ENCODE measurements at places on chromosomes 13 and 19.

- DNase-seq = no peak
Measured at GRCh38 chr13:112938680-112939079, 30.3 kb upstream of the MCF2L start.

GRCh38 chr13:74206061-74206561, 71.9 kb upstream of the KLF12 start:
- DNase-seq = no peak

DNA sequence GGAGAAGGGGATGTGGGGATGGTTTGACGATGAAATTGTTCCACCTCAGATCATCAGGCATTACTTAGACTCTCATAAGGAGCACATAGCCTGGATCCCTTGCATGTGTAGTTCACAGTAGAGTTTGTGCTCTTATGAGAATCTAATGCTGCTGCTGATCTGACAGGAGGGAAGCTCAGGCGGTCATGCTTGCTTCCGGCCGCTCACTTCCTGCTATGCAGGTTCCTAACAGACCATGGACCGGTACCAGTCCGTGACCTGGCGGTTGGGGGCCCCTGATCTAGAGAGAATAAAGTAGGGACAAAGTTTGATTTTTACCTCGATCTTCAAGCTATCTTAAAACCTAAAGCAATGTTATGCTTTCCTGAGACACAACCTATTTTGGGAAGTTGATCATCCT, 373.8 kb upstream of the ARGLU1 start:
- DNase-seq = no peak

DNA sequence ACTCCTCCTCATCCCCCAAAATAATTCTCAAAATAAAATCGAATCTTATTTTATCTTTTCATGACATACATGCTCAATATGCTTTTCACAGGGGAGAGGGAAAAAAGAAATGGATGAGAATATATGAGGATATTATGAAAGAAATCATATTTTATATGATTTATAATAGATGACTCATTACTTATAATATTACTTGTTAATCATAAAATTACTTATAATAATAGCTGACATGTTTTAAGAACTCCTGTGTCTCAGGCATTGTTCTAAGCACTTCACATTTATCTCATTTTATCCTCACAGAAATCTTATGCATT, 3.0 kb upstream of the CEACAM3 start:
- DNase-seq = no peak

DNA sequence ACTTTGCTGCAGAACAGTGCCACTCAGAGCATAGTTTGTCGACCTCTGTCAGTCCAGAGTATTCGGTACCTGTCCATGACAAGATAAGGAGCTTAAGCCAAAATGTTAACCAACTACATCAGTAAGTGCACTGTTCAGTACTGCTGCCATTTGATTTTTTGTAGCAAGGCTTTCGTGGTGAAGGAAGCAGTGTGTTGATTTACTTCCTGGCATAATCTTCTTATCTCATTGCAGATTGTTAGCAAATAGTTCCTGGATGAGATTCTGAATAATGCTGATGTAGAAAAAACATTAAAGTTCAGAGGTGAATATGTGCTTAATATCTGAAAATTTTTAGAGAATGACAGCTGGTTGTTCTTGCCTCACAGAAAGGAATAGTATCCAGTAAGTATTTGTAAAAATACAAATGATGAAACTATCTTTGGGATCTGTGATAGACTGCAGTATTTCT, 85.7 kb downstream of the LRRC63 start:
- DNase-seq = no peak

DNA sequence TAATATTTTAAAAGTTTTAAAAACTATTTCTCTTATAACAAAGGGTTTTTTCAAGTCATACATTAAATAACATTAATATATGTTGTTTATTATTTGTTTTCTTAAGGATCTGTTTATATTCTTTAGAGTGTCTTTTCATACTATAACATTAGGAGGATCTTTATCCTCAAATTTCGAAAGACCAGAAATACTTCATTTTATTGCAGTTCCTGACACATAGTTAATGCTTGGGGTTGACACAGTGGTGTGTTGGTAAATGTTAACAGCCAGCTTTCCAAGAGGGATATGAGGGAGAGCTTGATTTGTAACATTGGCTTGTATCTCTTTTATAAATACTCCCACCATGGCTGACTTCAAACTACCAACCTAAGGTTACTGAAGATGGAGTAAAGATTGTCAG, 126.6 kb upstream of the KLF5 start:
- DNase-seq = no peak

- no peak for DNase-seq
Measured at GRCh38 chr13:106352850-106353249, 182.6 kb downstream of the EFNB2 start.

DNA sequence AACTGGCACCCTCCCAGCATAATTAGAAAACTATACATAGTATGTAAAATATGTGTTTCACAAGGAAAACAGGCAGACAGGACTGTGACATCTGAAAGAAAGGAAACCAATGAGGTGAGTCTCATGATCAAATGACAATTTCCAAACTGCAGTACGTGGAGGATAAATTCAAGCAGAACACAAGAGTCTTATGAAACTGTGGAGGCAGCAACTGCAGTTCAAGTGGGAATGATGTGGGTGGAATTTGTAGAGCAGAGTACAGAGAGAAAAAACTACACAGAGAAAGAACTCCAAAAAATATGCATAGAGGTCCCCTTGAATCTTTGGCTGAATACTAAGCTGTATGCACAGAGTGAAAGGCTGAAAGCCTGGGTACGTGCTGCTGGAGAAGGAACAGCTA, 9.7 kb downstream of the SIGLEC6 start:
- no peak for DNase-seq

DNA sequence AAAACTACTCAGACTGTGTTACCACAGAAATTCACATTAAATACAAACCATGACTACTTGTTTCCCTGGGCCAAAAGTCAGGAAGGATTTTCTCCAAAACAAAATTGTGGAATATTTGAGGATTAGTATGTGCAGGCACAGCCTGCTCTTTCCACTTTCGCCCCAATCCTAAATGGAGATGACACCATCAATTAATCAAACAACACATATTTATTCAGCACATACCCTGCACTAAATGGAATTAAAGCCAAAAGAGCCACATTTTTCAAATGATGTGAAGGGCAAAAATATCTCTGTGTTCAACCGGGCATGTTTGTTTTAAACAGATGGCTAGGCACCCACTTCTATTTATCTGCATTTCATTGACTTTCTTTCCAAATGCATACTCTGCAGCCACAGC, 523.1 kb downstream of the DCT start:
- DNase-seq = no peak

DNA sequence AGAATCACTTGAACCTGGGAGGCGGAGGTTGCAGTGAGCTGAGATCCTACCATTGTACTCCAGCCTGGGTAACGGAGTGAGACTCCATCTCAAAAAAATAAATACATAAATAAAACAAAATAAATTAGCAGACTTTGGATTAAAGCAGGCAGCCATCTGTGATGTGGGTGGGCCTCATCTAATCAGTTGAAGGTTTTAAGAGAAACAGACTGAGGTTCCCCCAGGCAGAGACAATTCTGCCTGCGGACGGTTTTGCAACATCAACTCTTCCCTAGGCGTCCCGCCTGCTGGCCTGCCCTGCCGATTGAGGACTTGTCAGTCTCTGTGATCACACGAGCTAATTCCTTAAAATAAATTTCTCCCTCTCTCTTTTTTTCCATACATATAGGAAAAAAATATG, 23.7 kb downstream of the ATCAY start:
- DNase-seq = no peak

- peak; percentile 10 for DNase-seq
Measured at GRCh38 chr19:21749090-21749489, 18.3 kb downstream of the ZNF100 start.

DNA sequence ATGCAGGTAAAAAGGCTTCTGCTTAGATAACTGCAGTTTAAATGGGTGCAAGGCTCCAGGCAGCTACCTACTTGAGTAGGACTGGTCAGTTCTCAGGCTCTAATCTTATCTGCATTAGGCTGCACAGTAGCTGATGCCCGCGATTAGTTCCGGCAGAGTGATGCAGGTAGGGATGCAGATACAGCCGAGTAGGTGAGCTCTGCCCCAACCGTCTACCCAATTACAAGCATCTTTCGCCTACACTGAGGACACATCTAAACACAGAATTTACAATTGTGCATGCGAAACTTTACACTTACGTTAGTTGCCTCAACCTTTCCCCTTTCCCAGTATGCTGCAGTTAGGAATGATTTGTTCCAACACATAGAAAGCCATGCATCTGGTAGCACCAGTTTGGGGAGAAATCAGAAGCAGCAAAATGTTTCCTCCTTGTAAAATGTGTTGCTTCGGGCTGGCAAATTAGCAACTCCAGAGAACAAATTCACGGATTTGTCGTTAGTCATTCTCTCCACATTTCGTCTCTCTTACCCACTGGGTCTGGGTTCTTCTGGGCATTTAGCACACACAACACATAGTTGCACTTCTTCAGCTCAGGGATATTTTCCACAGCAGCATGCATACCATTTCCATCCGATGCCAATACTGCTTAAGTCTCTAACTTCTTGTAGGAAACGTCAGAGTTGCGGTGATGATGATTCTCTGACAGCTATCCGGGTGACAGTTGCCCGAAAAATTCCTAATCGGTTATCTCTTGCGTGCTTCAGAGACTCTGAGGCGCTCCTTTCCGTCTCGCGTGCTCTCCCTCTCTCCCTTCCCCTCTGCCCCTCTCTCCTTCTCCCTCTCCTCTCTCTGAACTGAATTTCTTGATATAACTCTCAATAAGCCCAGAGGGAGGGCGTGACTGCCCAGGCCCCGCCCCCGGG, at the start of gene PCDH9:
TSS of gene PCDH9 (minus strand) at position 856 of the 923 bp plus-strand sequence. CDS start 1,896 bp downstream, outside the sequence.
- DNase-seq = no peak

- DNase-seq = peak; percentile 5
Measured at GRCh38 chr13:35789335-35790165, 313.1 kb upstream of the MAB21L1 start.

- DNase-seq = no peak
Measured at GRCh38 chr13:110630566-110631119, 15.3 kb downstream of the NAXD start.

GRCh38 chr13:110868720-110869119, 46.1 kb downstream of the ANKRD10 start:
- DNase-seq = no peak

DNA sequence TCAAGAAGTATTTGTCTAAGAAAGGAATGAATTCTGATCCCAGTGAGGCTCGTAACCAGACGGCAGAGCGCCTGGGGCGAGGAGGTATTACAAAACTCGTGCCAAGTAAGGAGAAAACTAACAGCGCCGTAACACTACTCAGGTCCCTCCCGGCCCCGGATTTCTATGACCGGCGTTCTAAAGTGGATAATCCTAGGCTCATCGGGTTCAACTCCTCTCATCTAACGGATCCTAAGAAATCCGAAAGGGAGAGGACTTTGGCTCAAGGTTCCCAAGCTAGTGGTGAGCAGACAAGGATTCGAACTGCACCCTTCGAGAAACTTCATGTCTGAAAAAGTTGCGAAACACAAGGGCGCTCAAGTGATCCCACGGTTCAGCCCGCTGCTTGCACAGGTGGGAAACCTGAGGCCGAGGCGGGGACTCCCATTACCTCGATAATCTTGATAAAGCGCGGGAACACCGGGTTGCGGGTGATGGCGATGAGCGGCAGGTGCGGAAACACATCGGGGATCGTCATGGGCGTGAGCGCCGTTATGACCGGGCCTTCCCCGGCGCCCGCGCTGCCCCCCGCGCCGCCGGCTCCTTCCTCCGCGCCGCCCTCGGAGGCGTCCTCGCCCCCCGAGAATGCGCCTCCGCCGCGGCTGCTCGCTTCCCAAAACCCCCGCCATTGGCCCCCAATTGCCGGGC, 529 bp downstream of the LONP1 start:
- peak; percentile 37 for DNase-seq

GRCh38 chr13:44565881-44566280, 10.2 kb downstream of the TSC22D1 start:
- DNase-seq = no peak

GRCh38 chr19:13892870-13893269, 13.0 kb downstream of the BRME1 start:
- no peak for DNase-seq

DNA sequence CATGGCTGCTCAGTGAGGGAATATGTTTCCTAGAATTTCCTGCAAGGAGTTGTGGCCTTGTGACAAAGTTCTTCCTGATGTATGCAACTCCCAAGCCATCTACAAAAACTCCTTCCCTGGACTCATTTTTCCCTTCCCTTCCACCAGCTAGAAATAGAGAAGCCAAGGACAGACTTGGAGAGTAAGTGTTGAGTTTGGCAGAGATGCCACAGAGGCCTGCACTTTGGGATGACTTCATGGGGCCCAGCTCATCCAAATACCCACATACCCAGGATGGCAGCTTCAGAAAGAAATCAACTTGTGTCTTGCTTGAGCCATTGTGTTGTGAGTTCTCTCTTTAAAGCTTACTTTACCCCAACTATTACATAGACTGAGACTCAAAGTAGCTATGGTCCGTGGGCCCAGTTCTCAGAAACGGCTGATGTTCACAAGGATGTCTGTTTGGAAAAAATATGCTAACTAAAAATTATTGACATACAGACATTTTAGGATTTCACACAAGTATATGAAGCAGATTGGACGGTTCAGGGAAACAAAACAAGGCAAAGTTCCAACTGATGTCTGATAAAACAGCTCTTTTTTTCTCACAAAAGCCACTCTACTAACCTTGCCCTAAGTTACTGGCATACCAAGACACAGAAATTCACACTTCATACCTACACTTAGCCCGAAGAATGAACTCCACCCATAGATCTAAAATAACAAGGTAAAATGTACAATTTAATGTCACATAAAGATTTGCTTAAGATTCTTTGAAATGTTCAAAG, 107.9 kb downstream of the NALCN start:
- DNase-seq = no peak

DNA sequence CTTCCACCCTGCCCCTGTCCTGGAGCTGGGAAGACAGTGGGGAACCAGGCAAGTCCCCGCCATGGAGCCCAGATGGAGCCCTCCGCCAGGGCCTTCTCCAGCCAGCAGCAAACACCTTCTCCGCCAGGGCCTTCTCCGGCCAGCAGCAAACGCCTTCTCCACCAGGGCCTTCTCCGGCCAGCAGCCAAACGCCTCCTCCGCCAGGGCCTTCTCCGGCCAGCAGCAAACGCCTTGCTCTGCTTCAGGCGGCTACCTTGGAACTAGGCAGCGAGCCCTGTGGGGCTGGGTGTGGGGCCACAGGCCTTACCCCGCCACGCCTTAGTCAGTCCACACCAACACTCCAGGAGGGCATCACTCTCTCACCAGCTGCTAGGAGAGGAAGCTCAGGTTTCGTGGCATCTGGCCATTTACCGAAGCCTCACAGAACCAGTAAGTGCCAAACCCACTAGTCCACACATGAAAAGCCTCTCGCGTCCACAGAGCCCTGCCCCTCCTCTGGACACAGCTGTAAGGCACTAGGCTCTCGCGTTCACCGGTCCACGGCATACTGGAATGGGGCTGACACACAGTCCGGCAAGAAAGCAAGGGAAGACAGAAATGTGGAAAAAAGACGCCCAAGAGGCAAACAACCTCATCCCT, 41.0 kb downstream of the MLLT1 start:
- no peak for DNase-seq

- DNase-seq = no peak
Measured at GRCh38 chr13:43802511-43802910, 15.7 kb upstream of the ENOX1 start.

GRCh38 chr13:99902657-99903056, 68.9 kb downstream of the ZIC5 start:
- no peak for DNase-seq

All from activated CD4-positive, alpha-beta T cell treated with anti-CD3 and anti-CD28 coated beads, Interleukin-2, amount 50 U/mL, for 16 hours (primary cell).